ENCODE measurements at places on chromosomes 4 and X. TPM values are rescaled to one million over a fixed set of nuclear protein-coding genes. Genes with fewer than 3 reads are reported as not detected.

KIT gene
- total RNA-seq, result 36.8 TPM

- no peak for DNase-seq
Measured at GRCh38 chrX:120463241-120463640, 5.9 kb downstream of the LAMP2 start.

- no peak for DNase-seq
Measured at GRCh38 chr4:87738483-87738882, 60.9 kb upstream of the IBSP start.

GRCh38 chr4:182085051-182085480 lies 158.1 kb upstream of the TENM3 start:
- no peak for DNase-seq
